ENCODE measurements at places on chromosomes 1 and 21. TPM values are rescaled to one million over a fixed set of nuclear protein-coding genes. Genes with fewer than 3 reads are reported as not detected.

TMEM269 gene
- 0.48 TPM for total RNA-seq

CDK18 gene
- total RNA-seq, result 23.2 TPM

CASQ2 gene
- not detected for total RNA-seq

HCN3 gene
- 4.8 TPM for total RNA-seq

PLA2G2C gene
- not detected for total RNA-seq

SHE gene
- total RNA-seq, result 0.33 TPM

All from mammary epithelial cell (primary cell).